ENCODE measurements at places on chromosomes 7 and 10. TPM values are rescaled to one million over a fixed set of nuclear protein-coding genes. Genes with fewer than 3 reads are reported as not detected.
A peak's percentile ranks its signal among the peaks of the same experiment; 100 is the strongest.

The UPK3B gene
- total RNA-seq = not detected

The HOXA7 gene
- total RNA-seq = 6.1 TPM

The PLPP4 gene
- 1.1 TPM for total RNA-seq

DNA sequence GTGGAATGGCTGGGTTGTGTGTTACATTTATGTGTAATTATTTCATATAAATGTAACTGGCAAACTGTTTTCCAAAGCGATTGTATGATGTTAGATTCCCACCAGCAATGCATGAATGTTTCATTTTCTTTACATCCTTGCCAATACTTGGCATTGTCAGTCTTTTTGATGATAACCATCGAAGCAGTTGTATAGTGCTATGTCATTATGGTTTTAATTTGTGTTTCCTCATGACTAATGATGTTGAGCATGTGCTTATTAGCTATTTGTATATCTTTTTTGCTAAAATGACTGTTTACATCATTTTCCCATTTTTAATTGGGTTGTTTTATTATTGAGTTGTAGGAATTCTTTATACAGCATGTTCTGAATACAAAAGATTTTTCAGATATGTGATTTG is 22.3 kb downstream of the AHCYL2 start:
- no peak for ATAC-seq

GRCh38 chr7:47651355-47652317 is 69.7 kb upstream of the TNS3 start:
- no peak for ATAC-seq

- peak; percentile 23 for ATAC-seq
Observed at GRCh38 chr7:81366546-81366945, 403.3 kb downstream of the HGF start.

- no peak for ATAC-seq
Observed at GRCh38 chr10:63430999-63431356, 34.8 kb downstream of the JMJD1C start.

The HMX3 gene
- total RNA-seq = not detected

- ATAC-seq = no peak
Observed at GRCh38 chr7:24981171-24981951, 1.4 kb upstream of the OSBPL3 start.

- ATAC-seq = no peak
Observed at GRCh38 chr10:44243851-44244510, 140.9 kb downstream of the CXCL12 start.

GRCh38 chr10:132465889-132466519 is 69.0 kb downstream of the PWWP2B start:
- ATAC-seq = no peak
